Activated CD4-positive, alpha-beta T cell treated with anti-CD3 and anti-CD28 coated beads, Interleukin-2, amount 10 ng/mL, durations not matched to agents 24 days and 14 days (primary cell): ENCODE measurements at places on chromosomes 5 and 9. TPM values are rescaled to one million over a fixed set of nuclear protein-coding genes. Genes with fewer than 3 reads are reported as not detected.

GRCh38 chr9:25513509-25514033 lies 164.7 kb downstream of the TUSC1 start:
- no peak for DNase-seq

The ANKRD31 gene
- total RNA-seq, result 0.33 and 0.47 TPM in 2 replicates

The PCDHGA4 gene
- 0.33 and 0.37 TPM in 2 replicates for total RNA-seq

DNA sequence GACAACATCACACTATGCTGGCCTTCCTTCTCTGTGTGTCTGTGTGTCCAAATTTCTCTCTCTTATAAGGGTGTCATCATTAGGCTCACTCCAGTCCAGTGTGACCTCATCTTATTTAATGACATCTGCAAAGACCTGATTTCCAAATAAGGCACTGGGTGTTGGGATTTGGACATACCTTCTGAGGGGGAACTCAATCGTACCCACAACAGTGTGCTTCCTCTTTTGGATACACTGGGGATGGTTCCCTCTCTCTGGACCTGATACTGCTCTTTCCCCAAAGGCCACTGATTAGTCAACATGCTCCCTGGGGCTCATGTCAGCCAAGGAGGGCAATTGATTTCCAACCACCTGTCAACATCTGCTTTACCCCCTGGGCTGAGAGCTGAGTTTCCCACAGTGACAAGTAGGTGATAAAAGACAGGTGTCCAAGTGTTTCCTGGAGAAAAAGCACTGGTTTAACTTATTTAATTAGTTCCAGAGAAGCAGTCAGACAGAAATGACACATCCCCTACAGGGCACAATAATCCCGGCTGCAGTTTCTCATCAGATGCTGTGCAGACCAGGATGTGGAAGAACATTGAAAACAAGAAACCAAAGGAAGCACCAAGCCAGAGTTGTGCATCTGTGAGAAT lies 17.8 kb upstream of the CEP72 start:
- DNase-seq, result no peak

- peak; percentile 93 for DNase-seq
These were observed 423 bp upstream of the ABCA2 start for GRCh38 chr9:137028263-137029057.

GRCh38 chr5:150278916-150279315 lies 10.7 kb downstream of the CAMK2A start:
- no peak for DNase-seq

The MYMK gene
- total RNA-seq, result not detected in 2 replicates

DNA sequence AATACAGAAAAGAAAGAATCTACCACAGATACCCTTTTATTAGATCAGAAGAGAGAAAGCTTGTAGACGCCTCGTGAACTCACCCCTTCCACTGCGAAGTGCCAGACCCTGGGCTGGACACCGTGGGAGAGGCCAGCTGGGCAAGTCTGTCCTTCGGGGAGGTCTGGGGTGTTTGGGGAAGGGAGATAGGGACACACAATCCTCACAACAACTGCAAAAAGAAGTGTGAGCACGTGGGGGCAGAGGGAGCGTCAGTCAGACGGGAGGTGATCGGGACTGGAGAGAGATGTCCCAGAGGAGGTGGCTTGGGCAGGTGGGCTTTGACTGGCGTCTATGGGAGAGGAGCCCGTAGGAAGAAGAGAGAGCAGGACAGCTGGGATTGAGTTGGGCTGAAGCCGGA lies 27.3 kb upstream of the GRHPR start:
- DNase-seq, result no peak

The CCL27 gene
- total RNA-seq, result 0.52 and 0.70 TPM in 2 replicates

GRCh38 chr5:132808866-132809265 lies 4.2 kb upstream of the SOWAHA start:
- DNase-seq, result no peak

GRCh38 chr9:85077944-85078343 lies 408.4 kb downstream of the NTRK2 start:
- no peak for DNase-seq

GRCh38 chr9:94875300-94876020 lies 149.0 kb downstream of the AOPEP start:
- DNase-seq, result peak; percentile 51

DNA sequence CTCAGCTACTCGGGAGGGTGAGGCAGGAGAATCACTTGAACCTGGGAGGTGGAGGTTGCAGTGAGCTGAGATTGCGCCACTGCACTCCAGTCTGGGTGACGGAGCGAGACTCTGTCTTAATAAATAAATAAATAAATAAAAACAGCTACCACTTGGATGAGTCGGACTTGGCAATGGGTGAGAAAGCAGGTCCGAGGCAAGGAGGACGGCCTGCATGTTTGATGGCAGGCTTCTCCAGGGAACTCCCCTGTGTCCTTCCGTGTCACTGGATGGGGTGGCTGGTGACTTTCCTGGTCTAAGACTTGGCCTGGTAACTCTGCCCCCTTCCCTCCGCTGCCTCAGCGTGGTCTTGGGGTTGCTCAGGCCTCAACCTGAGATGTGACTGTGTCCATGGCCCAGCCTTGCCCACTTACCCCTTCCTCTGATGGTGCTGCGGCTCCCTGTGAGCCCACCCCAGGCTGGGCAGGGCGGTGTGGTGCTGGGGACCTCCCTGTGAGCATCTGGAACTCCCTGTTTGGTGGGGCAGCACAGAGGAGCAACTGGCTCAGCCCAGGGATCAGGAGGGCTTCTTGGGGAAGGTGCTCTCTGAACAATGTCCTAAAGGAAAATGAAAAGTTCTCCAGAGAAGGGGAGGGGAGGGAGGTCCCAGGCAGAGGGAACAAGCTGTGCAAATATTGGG lies 62.5 kb upstream of the PSD2 start:
- no peak for DNase-seq
